ENCODE measurements at places on chromosomes 11 and 22.

GRCh38 chr11:77027275-77027674 is 6.9 kb upstream of the B3GNT6 start:
- peak; percentile 54 for DNase-seq

DNA sequence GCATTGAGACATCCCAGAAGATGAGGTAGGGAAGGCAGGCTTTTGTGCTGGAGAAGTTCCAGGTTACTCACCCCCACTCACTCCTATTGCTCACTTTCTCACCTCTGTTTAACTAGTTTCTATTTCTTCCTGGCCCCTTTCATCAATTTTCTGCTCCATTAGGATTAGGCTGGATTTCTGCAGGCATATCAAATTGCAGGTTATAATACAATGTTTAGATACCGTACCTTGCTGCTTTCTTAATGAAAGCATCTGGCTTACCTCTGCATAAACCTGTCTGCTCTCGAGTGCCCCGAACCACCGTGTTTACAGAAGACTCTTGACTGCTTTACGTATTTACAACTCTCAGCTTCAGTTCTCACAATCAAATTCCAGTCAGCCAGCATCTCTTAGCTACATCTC is 173.7 kb downstream of the ADAMTS15 start:
- DNase-seq, result no peak

DNA sequence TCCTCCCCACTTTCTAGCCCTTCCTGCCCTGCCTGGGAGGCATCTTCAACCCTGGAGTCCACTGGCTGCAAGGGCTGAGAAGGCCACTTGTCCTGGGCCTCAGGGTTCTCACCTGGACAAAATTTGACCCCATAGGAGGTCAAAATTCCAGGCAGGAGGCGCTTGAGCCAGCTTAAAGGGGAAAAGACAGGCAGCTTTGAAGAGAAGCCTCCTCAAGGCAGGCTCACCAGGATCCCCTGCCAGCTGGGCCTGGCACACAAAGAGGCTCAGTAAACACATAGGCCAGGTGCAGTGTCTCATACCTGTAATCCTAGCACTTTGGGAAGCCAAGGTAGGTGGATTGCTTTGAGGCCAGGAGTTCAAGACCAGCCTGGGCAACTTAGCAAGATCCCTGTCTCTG is 53.0 kb upstream of the MPEG1 start:
- no peak for DNase-seq

DNA sequence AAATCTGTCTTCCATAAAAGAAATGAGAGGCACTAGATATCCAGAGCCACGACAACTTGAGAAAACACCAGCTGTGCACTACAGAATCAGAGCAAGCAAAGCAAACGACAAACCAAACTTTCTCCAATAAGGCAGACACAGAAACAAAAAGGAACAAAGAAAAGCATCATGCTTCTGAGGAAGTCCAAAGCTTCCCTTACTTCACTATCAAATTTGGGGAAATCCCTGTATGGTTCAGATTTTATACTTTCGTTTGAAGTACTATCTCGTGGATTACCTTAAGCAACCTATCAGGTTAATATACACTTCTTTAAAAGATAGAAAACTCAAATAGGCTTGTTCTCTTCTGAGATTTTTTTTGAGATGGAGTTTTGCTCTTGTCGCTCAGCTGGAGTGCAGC is 27.7 kb downstream of the ALG9 start:
- no peak for DNase-seq

GRCh38 chr11:124672536-124673215 is 863 bp downstream of the SIAE start:
- DNase-seq, result no peak

DNA sequence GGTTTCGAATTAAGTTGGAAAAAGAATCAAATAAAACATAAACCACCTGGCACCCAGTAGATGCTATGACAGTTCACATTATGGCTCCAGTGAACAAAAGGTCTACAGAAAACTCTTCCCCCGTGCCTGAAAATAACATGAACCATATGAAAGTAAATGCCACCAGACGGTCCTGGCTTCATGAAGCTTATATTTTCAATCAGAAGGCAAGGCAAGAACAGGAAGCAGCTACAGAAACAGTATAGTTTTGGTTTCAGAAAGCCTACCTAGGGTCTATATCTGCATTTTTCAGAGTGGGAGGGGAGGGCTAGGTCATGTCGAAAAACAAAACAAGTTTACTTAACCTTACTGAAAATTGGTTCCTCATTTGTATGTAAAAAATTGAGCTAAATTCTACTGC is 9.8 kb downstream of the RAB30 start:
- DNase-seq, result no peak

GRCh38 chr11:60165951-60166350 is 16.9 kb downstream of the MS4A6A start:
- DNase-seq, result no peak

- DNase-seq, result no peak
Observed at GRCh38 chr22:35882211-35883030, 146.2 kb downstream of the RBFOX2 start.

- peak; percentile 1 for DNase-seq
Observed at GRCh38 chr22:31750365-31751284, 693 bp upstream of the PRR14L start.

GRCh38 chr11:110962921-110963320 is 250.7 kb upstream of the ARHGAP20 start:
- DNase-seq, result no peak

Data from stomach (tissue), 19 donors.